Bronchial epithelial cell (primary cell): ENCODE measurements at places on chromosomes 2 and 18.

GRCh38 chr2:173862612-173863217, 102.5 kb downstream of the SP3 start:
- DNase-seq, result no peak

DNA sequence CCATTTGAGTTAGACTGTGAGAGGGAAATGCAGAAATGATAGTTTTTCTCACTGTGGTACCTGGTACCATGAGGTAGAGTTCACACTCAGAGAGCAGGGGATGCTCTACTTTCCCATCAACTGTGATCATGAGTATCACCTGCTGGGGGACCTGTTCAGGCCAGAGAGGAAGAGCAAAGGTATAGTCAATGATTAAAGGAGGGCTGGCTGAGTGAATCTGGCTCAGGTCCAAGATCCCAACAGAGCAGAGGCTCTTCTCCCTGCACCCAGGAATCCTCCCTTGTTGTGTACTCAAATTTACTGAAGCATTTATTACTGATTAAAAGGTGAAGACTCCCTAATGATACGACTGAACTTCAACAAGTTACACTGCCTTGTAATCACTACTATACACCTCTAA, 104.6 kb upstream of the CHRNA1 start:
- no peak for DNase-seq

DNA sequence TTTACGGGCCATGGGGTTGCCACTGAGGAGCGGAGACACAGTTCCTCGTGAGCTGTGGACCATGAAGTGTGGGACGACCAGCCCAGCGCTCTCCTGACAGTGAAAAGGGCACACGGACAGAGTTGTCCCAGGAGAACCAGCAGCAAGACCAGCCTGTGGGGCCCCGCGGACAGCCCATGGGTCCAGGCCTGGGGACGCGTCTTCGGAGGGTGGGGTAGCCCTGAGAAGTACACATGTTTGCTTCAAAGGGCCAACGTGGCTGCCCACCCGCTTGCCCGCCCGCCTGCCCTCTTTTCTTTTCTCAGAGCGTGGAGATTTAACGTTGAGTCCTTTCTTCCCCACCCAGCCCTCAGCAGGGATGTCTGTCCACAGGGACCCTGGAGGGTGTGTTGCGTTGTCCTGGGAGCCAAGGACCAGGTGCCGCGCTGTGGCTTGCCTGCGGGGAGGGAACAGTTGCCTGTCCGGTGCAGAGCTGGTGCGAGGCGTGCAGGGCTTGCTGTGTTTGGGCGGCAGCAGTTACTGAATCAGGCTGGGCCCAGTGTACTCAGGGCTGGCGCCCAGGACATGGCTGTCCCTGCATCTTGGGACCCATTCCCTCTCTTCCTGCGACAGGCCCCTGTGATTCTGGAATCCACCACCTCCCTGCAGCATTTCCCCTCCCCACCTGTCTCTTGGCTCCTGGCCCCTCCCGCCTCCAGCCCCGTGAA, 120.1 kb upstream of the HDAC4 start:
- no peak for DNase-seq

GRCh38 chr18:76875390-76876325, 53.3 kb downstream of the ZNF236 start:
- peak; percentile 51 for DNase-seq

GRCh38 chr2:11177871-11178690, 22.8 kb downstream of the SLC66A3 start:
- no peak for DNase-seq

DNA sequence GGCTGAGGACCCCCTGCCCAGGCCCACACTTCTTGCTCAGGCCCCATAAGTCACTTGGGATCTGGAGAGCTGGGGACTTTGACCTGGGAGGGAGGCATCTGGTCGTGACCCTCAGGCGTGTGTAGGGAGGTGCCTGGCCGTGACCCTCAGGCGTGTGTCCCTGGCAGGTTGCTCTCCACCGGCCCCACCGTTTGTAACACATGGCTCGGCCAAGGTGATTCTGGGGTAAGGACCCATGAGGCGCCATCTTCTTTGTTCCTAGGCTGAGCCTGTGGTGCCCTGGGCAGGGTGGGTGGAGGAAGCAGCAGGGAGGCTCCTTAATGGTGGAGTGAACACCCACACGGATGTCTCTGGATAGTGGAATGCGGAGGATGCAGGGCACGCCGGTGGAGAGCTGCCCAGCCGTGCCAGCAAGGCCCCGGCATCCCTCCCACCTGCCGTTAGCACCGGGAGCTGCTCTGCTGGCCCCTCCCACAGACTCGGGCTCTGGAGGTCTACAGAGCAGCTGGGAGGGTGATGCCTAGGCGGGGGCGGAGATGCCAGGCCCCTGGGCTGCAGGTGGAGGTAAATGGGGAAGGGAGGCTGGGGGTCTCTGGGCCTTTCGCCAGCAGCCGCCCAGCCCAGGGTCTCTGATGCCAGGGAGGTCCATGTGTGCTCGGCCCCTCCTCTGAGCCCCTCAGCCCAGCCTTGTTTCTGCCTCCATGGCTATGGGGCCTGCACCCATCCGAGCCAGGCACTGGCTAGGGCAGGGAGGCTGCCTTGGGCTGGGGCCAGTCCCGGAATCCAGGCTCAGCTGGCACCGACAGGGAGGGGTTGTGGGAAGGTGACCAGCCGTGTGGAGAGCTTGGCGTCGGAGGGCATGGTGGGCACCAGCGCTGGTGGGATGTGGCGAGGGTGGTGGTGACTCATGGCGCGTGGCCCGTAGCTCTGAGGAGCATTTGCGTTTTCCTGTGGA, 1.1 kb upstream of the GAL3ST2 start:
- no peak for DNase-seq

DNA sequence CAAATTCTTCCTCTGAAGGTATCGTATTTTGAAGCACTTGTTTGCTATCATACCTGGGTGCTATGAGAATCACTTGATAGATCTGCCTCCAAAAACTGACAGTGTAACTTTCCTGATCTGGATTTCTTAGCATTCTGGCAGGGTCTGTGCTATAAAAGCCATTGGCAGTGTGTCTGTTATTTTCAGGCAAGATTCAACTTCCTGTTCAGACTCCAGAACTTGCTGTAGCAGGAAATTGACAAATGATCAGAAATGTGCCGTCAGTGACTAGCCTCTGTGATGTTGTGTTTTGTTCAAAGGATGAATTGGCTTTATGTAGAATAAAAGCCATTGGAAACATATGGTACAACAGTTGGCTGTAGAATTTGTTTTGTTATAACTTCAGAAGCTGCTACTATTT, 273.3 kb downstream of the PTPRM start:
- DNase-seq, result peak; percentile 40

DNA sequence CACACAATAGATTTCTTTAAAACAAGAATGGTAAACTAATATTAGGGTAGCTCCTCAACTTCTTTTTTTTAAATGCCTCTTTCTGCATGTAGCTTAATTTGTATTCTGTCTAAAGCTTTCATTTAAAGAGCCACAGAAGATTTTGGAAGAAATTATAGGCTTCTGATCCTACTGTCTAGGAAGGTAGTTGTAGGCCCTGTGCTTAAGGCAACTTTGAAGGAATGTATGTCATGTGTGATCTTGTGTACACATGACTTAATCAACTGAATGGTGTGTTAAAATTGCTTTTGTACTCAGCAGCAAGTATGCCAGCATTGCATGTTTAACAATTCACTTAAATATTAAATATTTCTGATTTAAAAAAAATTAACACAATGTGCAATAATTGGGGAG, 51.5 kb upstream of the LYPD6 start:
- peak; percentile 28 for DNase-seq

GRCh38 chr2:100898035-100898665, 78.2 kb downstream of the NPAS2 start:
- DNase-seq, result no peak

DNA sequence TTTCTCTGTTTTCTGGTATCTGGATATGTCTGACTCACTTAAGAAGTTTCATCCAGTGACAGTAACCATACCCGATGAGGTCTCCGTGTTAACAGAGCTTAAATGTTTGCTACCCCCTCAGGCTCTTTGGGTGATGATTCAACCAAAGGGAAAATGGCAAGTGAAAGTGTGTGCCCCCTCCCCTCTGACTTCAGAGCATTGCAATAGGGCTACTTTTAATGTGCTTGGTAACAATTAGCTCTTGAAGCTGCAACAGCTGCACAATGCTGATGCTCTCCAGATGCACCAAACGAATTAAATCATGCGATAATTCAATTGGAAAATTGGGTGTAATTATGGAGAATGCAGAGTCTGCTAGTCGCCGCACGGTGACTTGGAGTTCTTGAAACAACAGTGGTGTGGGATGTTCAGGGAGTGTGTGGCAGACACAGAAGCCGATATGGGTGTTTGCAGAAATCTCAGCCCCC, 270.7 kb downstream of the ALK start:
- peak; percentile 51 for DNase-seq

DNA sequence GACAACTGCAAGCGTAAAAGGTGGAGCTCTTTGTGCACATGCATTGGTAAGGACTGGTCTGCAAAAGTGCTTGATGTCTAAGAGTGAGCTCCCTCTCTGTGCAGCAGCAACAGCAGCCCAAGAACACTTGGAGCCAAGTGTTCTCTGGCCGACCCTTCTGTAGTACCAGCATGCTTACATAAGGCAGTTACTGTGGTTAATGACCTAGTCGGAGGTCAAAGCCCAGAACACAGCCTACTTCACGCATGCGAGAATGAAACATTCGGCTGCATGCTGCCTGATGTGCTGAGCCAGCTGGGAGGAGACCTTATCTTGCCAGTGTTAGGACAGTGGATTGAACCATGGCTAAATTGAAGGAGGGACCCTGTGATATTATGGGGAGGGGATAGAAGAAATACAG, 21.3 kb downstream of the NCAPH start:
- no peak for DNase-seq

GRCh38 chr2:39728941-39729351, 50.1 kb downstream of the THUMPD2 start:
- DNase-seq, result peak; percentile 18

GRCh38 chr2:32168513-32168912, 2.8 kb downstream of the SLC30A6 start:
- DNase-seq, result no peak

DNA sequence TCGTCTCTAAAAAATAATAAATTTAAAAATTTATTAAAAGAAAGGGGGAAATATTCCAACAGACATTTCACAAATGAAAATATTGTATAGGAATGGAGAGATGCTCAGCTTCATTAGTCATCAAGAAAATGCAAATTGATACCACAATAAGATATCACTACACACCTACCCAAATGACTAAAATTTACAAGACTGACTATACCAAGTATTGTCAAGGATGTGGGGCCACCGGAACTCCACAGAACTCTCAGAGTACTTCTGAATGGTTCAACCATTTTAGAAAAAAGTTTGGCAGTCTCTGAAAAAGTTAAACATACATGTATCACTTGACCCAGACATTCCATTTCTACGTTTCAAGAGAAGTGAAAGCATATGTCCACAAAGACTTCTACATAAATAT, 163.4 kb downstream of the EHBP1 start:
- DNase-seq, result no peak

DNA sequence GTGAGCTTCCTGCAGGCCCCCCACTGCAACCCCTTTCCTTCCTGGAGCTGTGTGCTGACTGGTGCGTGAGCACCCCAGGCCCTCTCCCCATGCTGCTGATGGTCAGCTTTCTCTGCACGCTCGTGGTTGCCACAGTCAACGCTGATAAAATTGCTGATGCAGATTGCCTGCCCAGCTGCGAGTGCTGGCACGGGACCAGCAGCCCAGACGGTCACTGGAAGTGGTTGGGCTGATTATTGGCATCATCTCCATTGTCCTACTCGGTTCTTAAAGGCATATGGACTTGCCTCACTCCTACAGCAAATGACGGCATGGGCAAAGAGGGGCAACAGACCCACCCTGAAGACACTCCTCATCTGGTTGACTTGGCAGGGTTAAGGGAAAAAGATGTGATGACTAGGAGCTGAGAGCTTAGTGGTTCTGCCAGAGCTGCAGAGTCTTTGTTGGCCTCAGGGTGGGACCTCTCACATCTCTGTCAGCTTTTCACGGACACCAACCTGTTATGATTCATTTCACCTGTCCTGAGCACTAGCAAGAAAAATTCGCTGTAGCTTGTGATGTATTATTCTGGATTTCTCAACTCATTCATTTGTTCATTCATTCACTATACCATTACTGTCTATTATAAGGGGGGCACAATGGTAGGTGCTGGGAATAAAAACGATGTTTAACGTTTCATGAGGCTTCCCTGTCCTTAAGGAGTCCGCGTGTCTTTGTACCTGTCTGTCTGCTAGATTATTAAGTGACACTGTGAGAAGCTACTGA, 38.4 kb downstream of the PAX8 start:
- DNase-seq, result peak; percentile 99

DNA sequence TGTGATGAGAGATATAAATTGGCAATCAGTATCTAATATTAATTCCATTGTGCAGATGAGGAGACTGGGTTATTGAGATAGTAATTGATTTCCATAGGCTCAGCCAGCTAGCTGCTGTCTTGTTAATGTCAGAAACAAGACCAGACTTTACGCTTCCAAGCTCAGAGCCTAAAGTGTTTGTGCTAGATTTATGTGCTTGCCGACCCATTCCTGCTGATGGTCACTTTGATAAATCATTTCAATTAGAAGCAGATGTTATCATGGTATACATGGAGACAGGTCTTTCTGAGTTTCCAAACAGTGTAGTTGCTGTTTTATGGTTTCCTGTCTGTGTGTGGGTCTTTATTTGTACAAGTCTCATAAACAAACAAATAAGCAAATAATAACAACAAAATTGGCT, 92.8 kb downstream of the AQP4 start:
- DNase-seq, result no peak

DNA sequence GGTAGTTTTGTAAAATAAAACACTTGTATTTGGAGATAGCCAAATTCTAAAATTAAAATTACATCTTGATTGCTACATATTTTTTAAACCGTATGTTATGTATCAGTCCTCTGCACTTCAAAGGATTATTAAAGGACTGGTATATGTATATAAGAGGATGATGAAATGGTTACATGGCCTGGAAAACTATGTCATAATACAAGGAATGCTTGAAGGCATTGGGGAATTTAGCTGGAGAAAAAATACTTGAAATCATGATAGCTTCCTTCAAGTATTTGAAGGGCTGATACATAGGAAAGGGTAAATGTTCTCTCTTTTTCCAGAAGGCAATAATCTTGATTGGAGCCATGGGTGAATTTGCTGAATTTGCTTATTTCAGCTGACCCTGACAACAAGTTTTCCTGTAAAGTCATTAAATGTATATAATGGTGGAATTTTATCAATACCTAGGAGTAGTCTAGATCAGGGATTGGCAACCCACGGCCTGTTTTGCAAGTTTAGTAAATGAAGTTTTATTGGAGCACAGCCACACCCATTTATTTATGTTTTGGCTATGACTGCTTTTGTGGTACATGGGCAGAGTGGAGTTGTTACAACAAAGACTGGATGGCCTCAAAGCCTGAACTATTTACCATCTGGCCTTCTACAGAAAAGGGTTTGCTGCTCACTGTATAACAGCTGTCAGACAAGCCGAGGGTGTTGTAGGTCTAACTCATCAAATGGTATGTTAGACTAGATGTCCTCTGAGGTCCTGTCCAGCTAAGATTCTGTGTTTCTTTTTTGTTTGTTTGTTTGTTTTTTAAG, 34.4 kb downstream of the ACYP2 start:
- DNase-seq, result peak; percentile 19
